ENCODE measurements at places on chromosomes 5 and 9.

- DNase-seq = no peak
Observed at GRCh38 chr9:6234014-6234413, 18.4 kb downstream of the IL33 start.

DNA sequence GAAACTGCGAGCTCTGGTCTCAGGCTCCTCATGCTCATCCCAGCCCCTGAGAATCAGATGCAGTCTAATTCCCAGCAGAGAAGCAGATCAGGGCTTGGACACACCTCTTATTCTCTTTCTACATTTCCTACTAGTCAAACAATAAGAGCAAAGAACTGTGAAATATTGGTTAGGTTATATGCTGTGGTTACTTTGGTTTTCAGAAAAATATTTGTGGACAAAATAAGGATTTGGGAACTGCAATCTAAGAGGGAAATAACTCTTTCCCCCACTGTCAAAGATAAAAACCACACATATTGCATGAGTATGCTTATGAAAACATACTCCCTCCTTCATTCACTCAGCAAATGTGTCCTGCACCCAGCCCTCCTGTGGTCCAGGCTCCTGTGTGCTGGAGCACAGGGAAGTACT is 164.5 kb upstream of the S1PR3 start:
- DNase-seq = no peak

DNA sequence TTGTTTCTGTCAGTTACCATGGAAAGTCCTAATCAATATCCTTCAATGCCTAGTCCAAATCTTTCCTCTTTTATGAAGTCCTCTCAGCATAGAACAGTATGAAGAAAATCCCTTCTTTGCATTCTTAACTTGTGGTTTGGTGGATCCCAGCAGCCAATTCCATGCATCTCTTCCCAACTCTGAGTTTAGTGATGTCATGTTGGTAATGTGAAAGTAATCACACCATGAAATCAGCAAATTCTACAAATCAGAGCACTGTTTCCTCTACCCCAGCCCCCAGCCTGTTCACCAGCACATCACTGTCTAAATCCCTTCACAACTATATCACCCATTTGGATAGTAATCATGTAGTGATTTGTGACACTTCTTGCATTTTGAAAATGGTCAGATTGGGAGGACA is 4.7 kb upstream of the C1QTNF2 start:
- DNase-seq = no peak

DNA sequence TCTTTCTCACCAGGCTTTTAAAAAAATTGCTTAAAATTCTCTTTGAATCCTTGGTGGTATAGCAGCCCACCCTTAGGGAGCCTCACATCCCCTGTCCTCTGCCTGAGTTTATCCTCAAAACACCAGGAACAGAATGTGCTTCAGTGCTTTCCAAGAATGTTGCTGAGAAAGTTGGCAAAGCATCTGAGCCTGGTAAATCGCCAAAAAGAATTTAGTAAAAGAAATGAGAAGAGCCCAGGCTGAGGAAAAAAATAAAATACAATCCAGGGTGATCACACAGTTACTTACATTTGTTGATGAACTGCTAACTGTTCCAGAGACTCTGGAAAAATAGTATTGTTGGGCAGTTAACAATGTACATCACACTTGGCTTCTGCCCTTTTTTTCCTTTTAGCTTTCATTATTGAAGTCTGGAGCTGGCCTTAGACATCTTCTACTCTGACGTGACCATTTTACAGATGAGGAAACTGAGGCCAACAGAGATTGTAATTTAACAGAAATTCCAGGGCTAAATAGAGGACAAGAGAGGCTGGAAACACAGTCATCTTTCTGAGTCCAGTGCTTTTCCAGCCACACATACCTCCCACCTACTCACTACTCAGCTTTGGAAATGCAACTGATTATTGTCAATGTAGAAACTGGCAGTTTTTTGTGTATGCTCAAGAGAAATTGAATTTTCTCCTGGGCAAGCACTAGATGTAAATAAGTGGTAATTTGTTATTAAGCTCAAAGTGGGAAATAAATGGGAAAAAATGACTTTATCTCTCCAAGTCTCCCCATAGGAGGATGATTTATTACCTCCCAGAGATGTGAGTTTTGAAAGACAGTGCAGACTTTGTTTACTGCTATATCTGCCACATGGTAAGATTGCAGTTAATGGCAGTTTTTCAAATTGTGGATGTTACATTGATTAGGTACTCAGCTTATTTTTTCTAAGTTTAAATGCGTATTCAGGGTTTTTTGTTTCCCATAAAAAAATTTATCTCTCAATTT is 86.7 kb upstream of the ALDH1A1 start:
- DNase-seq = no peak

GRCh38 chr9:20409321-20410092 is 212.8 kb downstream of the MLLT3 start:
- no peak for DNase-seq

DNA sequence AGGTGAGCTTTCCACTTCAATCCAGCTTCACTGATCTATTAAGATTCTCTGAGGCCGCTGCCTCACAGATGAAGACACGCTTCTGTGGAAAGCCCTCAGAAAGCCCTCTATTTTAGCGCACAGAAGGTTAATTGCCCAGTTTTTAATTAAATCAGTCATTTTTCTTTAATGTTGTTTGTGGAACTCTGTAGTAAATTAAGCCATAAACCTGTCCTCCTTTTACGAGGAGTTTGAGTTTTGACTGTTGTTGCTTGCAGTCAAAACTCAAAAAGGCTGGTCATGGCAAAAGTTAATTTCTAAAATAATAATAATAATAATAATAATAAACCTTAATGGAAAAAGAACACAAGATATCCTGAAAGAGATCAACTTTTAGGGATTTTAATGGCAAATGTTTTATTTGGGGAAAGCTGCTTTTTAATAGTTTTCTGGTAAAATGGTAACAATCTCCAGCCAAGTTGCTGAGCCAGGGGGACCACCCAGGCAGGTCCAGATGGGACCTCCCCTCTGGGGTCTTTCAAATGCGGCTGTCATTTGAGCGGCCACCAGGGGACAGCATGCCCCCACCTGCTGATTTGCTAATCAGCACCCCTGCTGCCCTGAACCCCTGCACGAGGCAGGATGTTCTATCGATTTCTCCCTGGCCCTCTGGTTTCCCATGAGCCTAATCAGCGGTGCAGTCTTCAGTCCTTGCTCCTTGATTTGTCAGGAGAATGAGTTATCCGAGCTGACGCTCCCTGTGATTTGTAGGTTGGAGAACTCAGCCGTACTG is 247.2 kb downstream of the FSTL4 start:
- DNase-seq = no peak

DNA sequence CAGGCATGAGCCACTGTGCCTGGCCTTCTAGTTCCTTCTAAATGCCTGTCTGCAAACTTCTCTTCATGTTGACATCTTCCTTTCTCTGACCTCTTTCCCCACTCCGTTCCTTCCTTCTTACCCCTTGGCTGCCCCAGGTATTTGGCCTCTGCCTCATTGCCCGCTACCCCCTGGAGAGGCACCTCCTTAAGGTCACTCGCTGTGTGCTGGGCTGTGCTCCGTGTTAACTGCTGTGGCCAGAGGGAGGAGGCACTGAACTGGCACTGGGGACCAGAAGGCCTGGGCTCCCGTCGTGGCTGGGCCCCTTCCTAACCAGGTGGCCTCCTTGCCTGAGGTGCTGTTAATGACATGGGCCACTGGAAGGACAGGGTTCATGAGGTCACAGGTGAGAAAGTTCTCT is 39.4 kb downstream of the LAMC3 start:
- DNase-seq = no peak

All from epithelial cell of proximal tubule (primary cell).